ENCODE measurements at places on chromosomes 1 and 21. TPM values are rescaled to one million over a fixed set of nuclear protein-coding genes. Genes with fewer than 3 reads are reported as not detected.
A peak's percentile ranks its signal among the peaks of the same experiment; 100 is the strongest.

DNA sequence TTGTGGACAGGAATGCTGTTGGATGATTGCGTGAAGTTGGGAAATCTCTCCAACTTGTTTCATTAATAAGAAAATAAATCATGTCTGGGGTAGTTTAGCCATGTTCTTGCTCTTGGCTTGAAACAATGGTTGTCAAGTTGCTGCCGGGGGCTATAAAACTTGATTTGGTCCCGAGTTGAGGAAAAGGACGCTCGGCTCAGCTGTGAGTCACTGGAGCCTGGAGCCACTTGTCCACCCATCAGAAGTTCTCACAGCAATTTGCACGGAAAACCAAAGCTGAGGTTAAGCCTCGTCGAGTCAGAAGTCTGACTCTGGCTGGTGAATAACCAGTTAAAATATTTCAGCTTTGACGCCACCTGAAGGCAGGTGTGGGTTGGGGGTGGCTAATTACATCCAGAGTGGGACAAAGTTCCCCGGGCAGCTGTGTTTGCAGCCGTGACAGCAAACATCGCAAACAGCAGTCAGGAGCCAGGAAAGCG is 19.7 kb upstream of the RIPK4 start:
- peak; percentile 80 for DNase-seq

DNA sequence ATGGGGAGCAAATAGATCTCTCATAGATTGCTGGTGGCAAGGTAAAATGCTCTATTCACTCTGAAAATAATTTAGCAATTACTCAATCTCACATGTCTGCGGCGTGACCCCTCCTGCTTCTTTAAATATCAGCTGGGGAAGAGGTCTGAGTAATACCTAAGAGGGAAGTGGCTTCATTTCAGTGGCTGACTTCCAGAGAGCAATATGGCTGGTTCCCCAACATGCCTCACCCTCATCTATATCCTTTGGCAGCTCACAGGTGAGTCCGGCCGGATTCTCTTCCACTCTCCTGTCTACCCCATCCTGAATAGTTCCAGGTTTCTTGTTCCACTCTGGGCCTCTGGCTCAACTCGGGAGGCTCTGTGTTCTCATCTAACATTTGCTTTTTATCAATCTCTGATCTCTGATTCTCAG is at the start of gene SLAMF7:
TSS of gene SLAMF7 (plus strand) at position 150 of the 414 bp plus-strand sequence. CDS start at position 205, 55 bp downstream.
- no peak for DNase-seq

- no peak for DNase-seq
These were observed 643.4 kb downstream of the SMYD3 start for GRCh38 chr1:245863566-245864184.

DNA sequence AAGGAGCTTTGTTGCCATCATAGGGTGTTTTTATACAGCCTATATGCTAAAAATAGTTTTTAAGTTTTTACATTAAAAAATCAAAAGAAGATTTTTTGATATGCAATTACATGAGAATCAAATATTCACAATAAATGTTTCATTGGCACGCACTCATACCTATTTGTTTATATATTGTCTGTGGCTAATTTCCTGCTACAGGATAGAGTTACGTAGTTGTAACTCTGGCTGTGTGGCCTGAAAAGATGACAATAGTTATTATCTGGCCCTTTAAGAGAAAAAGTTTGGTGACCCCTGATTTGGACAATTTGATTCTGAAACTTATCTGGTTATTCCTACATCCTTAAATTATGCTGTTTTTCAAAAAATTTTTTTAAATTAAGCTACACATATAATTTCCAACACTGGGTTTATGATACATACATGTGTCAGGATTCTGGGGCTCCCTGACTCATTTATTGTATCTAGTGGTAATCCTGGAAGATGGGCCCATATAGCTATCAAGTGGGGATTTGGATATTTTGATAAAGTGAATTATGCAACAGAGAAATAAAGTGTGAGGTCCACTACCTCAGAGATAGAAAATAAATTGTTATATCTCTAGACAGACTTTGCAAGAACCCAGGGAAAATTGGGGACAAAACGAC is 370.2 kb upstream of the LYPLAL1 start:
- no peak for DNase-seq

The KCNA3 gene
- not detected for total RNA-seq

GRCh38 chr1:202516434-202516877 is 168.0 kb downstream of the PPP1R12B start:
- no peak for DNase-seq

The MYOM3 gene
- 0.03 TPM for total RNA-seq

The LPAR3 gene
- total RNA-seq: not detected

- DNase-seq: no peak
These were observed 70.9 kb upstream of the BMP8A start for GRCh38 chr1:39420493-39420892.

- no peak for DNase-seq
These were observed 6.0 kb downstream of the FOXJ3 start for GRCh38 chr1:42328916-42329496.

- no peak for DNase-seq
These were observed 496.6 kb downstream of the DPYD start for GRCh38 chr1:97424209-97424608.

The KCNT2 gene
- total RNA-seq: 0.25 TPM

DNA sequence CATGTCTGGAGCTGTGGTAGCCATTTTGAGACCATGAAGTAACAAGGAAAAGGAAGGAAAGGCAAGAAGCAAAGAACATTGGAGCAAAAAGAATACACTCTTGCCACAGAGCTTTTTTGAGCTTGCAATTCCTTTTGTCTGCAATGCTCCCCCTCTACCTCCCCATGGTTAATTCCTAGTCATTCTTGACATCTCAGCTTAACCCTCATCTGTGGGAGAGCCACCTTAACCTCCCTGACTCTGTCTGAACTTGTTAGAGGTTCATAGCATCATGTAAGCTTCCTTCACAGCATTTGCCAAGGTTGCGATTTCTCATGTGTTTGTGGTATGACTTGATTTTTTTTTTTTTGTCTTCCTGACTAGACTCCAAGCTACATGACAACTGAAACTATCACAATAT is 564.1 kb upstream of the PLXNA2 start:
- no peak for DNase-seq

- DNase-seq: peak; percentile 55
These were observed 21.8 kb downstream of the DHRS3 start for GRCh38 chr1:12596007-12596821.

The TACSTD2 gene
- not detected for total RNA-seq

The FMO3 gene
- total RNA-seq: 5.1 TPM

GRCh38 chr1:82517586-82517985 is 716.9 kb downstream of the ADGRL2 start:
- DNase-seq: no peak

DNA sequence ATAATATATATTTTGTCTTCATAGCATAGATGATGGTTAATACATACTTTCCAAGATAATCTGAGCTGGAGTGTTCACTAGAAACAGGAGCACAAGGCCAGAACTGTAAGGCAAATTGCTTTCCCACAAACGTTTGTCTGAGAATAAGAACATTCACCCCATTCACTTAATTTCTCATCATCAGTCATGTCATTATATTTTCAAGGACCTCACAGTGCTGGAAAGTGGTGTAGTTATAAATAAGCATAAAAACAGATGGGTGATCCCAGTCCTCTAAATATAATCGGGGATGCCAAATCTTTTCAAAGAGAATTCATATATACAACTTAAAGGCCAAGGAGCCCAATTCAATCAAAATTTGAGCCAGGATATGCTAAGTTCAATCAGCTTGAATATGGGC is 8.4 kb downstream of the PRRX1 start:
- no peak for DNase-seq

- no peak for DNase-seq
These were observed 92.4 kb upstream of the GPR88 start for GRCh38 chr1:100445565-100445964.

The FAM43B gene
- total RNA-seq: not detected

The LCE3D gene
- total RNA-seq: not detected

DNA sequence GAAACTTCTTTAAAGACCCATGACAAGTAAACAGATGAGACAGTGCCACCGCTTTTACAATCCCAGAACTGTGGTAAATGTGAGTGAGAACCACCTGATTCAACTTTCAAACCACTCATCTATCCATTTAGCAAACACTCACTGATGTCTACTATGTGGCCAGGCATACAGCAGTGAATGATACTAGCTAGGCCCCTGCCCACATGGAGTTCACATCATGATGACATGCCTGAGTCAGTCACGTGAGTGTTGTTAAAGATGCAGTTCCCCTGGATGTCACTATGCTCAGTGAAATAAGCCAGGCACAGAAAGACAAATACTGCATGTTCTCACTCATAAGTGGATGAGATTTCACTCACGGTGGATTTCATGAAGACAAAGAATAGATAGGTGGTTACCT is 28.4 kb downstream of the STX6 start:
- no peak for DNase-seq

DNA sequence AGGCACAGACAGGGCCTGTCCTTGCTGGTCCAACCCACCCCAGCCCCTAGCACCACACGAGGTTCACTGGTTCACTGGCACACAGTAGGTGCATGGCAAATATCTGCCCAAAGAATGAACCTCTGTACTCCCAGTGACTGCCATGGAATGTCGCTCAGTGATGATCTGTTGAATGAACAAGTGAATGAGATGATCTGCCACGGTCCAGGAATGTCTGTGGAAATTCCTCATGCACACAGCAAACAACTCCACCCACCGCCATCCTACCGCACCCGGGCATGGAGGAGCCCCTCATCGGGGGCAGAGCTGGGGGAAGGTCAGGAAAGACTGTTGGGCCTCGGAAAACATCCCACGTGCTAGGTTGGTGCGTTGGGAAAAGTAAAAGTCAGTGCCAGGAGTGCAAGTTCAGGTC is 1.7 kb downstream of the HSPG2 start:
- DNase-seq: no peak

All from SJSA1 (cell line).